Lower lobe of right lung (tissue), 2 donors: ENCODE measurements at places on chromosomes 11 and 22. TPM values are rescaled to one million over a fixed set of nuclear protein-coding genes. Genes with fewer than 3 reads are reported as not detected.

DNA sequence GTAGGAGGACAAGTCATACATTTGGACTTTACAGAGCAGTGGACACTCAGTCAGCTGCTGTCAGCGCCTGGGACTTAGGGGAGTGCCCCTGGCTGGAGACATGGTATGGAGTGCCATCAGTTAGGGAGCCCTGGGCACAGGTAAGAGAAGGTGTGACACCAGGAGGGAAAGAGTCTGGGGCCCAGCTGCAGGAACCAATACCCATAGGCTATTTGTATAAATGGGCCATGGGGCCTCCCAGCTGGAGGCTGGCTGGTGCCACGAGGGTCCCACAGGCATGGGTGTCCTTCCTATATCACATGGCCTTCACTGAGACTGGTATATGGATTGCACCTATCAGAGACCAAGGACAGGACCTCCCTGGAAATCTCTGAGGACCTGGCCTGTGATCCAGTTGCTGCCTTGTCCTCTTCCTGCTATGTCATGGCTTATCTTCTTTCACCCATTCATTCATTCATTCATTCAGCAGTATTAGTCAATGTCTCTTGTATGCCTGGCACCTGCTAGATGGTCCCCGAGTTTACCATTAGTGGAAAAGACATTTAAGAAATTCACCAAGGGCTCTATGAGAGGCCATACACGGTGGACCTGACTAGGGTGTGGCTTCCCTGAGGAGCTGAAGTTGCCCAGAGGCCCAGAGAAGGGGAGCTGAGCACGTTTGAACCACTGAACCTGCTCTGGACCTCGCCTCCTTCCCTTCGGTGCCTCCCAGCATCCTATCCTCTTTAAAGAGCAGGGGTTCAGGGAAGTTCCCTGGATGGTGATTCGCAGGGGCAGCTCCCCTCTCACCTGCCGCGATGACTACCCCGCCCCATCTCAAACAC lies 850 bp upstream of the MIF start:
- H3K36me3 ChIP-seq, result peaks cover 19% of the 10 kb centered on the region
- H3K4me1 ChIP-seq, result peaks cover 19% of the 10 kb centered on the region
- peak overlapping the region; percentile 96 for H3K27ac ChIP-seq
- no peak for DNase-seq
- H3K27me3 ChIP-seq, result no peaks in the 10 kb centered on the region

GRCh38 chr22:47773635-47774034 lies 1011.2 kb downstream of the TBC1D22A start:
- no peak overlapping the region for H3K4me3 ChIP-seq
- no peak overlapping the region for H3K27ac ChIP-seq
- H3K27me3 ChIP-seq, result no peaks in the 10 kb centered on the region

- H3K27me3 ChIP-seq, result no peaks in the 10 kb centered on the region
- no peak overlapping the region for H3K4me3 ChIP-seq
- no peak for DNase-seq
- no peak overlapping the region for H3K27ac ChIP-seq
- H3K4me1 ChIP-seq, result no peaks in the 10 kb centered on the region
These were observed 243.0 kb upstream of the ANO5 start for GRCh38 chr11:21949763-21950413.

Gene MYRF
- total RNA-seq, result 37.9 TPM

Gene OR51T1
- not detected for total RNA-seq

Gene CYP2D6
- 1.4 TPM for total RNA-seq

DNA sequence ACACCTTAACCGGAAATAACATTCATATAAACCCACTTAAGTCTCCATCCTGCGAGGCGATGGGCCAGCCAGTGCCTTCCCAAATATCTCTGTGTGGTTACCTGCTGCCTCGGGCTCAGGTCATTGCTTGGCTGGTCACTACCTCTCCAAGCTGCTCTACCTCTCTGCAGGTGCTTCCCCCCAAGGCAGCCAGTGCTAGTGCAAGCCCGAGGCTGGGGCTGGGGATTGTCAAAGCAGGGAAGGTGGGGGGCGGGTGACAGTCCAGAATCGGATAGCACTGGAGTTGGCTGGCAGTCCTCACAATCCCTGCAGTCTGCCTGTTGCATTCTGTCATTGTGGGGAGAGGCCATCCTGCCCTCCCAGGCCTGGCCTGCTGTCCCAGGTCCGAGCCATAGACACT lies 11.1 kb downstream of the MCHR1 start:
- no peaks in the 10 kb centered on the region for H3K36me3 ChIP-seq
- no peak for DNase-seq
- no peak overlapping the region for H3K27ac ChIP-seq

Gene MS4A4A
- 89.5 TPM for total RNA-seq

GRCh38 chr11:16312233-16312765 lies 44.0 kb downstream of the SOX6 start:
- no peaks in the 10 kb centered on the region for H3K36me3 ChIP-seq
- no peak overlapping the region for H3K27ac ChIP-seq
- no peak for DNase-seq
- no peak overlapping the region for H3K4me3 ChIP-seq

Gene POU2AF2
- total RNA-seq, result not detected

DNA sequence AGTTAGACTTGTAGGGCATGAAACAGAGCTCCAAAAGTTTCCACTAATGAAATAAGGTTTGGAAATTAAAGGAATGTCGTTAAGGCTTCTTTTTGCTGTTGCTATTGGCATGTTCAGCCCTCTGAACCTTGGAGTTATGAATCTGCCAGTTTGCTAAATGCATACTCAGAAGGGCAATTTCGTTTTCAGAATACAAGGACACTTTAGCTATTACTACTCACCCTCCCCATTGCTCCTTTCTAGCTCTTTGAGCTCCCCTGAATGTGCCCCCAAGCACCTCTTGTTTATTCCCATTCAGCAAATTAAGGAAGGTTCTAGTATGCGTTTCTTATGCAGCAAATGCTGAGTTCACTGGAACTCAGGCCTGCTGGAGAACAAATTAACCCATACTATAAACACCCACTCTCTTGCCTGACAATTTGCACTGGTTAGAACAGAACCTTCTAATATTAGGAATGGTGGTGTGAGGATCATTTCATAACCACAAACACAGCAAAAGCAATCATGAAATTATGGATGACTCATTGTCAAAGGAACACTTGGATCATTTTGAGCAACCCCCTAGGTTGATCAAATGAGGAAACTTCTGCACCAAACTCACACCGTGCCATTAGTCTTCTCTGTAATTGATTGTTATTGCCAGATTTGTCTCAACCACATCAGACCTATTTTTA lies 26.2 kb upstream of the LIN7C start:
- no peak overlapping the region for H3K27ac ChIP-seq
- no peaks in the 10 kb centered on the region for H3K36me3 ChIP-seq
- H3K4me3 ChIP-seq, result no peak overlapping the region
- H3K27me3 ChIP-seq, result no peaks in the 10 kb centered on the region
